ENCODE measurements at places on chromosomes 13 and 19.

- no peak for DNase-seq
Measured at GRCh38 chr13:112846411-112847115, 122.5 kb upstream of the MCF2L start.

GRCh38 chr13:39349391-39349960 is 253.5 kb downstream of the LHFPL6 start:
- no peak for DNase-seq

GRCh38 chr13:47241446-47241845 is 344.6 kb upstream of the HTR2A start:
- DNase-seq = no peak

DNA sequence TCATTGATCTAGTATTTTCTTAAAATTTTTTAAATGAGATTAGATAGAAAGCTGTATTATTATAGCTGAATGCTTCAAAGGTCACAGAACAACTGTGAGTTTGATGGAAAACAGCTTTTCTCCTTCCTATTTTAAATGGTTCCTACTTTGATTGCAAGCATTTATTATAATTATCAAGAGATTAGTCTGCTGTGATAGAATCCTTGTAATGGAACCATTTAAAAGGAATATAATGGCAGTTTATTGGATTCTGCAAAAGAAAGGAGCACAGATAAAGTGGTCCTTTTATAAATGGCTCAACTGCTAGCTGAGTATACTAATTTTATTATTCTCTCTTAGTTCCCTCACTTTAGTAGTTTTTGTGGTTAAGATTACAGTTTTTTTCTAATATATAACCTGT is 87.0 kb downstream of the MAB21L1 start:
- DNase-seq = no peak

- DNase-seq = no peak
Measured at GRCh38 chr19:42197375-42197817, 20.1 kb downstream of the DEDD2 start.

- DNase-seq = peak; percentile 11
Measured at GRCh38 chr13:74562381-74562780, 428.2 kb upstream of the KLF12 start.

- no peak for DNase-seq
Measured at GRCh38 chr19:29978080-29978479, 36.0 kb downstream of the URI1 start.

GRCh38 chr13:29999492-30000369 is 149.3 kb upstream of the UBL3 start:
- no peak for DNase-seq

- DNase-seq = peak; percentile 15
Measured at GRCh38 chr13:47521890-47522487, 479.1 kb downstream of the SUCLA2 start.

DNA sequence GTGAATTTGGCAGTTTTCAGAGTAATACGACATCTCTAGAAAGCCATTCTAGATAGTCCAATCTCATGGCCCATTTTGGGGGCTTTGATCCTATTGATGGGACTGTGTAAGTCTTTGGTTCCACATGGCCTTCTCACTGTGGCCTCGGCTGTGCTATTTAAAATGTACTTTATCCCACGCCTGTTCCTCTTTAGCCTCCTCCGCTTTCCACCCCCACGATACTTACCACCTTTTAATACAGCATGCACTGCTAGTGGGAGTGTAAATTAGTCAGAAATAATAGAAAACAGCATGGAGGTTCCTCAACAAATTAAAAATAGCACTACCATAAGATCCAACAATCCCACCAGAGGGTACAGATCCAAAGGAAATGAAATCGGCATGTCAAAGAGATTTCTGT is 28.3 kb upstream of the CEBPG start:
- no peak for DNase-seq

GRCh38 chr19:54548806-54549205 is 24.8 kb upstream of the LILRA2 start:
- no peak for DNase-seq

- no peak for DNase-seq
Measured at GRCh38 chr19:1554968-1555367, 13.2 kb downstream of the MEX3D start.

DNA sequence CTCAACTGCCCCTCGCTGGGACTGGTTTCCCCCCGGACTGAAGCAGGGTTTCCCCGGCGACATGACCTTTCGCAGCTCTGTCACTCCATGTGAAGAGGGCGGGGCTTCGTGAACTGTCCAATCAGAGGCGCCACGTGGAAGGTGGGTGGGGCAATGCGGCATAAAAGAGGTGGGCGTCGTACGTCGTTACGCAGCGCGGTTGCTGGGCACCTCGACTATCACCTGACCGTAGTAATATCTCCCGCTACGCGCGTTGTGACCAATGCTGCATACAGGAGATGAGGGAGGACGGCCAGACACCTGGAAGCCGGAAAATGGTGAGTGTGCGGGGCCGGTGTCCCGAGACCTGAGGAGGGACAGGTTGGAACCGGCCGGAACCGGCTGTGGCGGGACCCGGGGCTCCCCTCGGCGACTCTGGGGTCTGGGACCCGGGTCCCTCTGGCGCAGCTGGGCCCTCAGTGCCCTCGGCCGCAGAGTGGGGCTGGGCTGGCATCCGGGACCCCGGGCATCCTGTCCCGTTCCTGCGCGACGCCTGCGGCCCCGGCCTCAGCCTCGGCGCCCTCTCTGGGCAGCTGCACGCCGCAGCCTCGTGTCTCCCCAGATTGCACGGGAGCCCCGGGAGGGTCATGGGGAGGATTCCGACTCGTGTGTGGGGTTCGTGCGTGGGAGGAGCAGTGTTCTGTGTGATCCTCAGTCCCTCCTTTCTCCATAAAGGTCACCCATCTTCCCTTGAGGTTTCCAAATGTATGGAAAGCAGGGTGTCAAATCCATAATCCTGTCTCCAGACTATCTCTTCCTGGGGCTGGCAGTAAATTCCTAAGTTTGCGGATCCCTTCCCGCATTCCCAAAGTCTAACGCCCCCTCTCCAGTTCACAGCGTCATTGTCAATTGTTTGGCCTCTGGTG is 32.2 kb downstream of the ZNF136 start:
- no peak for DNase-seq

DNA sequence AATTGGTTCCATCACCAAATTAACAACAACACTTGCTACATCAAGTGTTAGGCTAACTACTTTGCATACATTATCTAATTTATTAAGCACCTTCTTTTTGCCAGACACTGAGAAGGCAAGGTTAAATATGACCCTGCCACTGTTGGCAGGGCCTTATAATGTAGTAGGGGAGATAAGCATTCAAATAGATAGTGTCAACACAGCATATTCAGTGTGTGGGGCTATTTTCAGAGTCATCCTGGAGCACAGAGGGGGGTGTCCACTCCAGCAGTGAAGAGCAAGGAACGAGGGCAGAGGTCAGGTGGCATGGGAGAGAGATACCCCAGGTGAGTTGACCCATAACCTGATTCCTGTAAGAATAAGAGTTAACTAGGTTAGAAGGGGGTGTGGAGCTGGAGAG is 121.6 kb downstream of the COG6 start:
- DNase-seq = no peak

DNA sequence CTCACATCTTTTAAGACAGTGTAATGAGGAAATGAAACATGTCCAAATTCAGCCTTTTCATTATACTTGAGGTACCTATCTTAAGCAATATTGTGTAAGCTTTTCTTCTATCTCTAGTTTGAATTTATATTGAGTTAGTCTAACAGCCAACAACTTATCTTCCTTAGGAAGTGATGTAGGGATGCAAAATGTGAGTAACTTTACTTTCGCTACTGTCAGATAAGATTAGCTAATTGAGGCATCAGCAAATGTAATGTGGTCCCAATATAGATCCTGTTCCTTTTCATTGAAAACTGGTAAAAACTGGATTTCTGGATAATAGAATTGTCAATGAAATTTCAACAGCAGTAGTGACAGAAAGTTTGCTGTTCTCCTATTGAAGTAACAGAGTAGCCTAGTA is 902.2 kb downstream of the GPC5 start:
- DNase-seq = no peak

GRCh38 chr13:112938680-112939079 is 30.3 kb upstream of the MCF2L start:
- no peak for DNase-seq

- DNase-seq = no peak
Measured at GRCh38 chr19:313988-314815, 23.0 kb upstream of the PLPP2 start.

DNA sequence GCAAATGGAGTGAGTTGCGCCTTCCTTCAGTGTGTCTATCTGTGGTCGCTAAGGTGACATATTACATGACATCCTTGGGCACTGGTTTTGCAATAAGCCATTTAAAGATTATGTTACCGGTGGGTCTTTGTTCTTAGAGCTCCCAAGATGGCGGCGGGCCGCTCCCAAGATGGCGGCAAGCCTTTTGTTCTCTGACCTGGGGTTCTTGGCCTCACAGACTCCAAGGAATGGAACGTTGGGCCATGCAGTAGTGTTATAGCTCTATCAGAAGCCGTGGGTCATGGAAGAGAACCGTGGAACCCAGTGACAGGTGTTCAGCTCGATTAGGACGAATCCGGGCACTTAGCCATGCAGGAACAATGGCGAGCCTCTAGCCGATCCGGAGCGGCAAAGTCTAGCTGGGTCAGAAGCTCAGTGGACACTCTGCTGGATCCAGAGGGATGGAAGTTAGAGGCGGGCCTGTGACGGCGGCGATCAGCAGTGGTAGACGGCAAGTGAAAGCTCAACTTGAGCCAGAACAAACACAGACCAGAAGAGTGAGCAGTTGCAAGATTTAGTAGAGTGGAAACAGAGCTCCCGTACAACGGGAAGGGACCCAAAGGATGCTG is 188.6 kb downstream of the TEX29 start:
- no peak for DNase-seq

DNA sequence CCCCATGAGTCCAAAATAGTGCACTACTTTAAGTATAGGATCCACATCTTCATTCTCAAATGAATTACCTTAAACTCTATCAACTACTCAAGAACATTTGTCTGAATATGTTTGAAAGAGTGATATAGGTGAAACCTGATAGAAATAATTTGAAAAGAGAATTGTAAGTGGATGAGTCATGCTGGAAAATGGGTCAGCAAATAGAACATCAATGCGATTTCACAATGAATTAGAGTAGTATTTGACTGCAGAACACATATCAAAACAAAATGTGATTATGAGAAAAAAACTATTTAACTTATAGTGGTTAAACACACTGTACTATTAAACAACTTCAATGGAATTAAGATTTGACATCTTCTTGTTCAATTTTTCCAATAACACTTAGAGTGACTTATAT is 300.6 kb upstream of the KLHL1 start:
- DNase-seq = no peak

DNA sequence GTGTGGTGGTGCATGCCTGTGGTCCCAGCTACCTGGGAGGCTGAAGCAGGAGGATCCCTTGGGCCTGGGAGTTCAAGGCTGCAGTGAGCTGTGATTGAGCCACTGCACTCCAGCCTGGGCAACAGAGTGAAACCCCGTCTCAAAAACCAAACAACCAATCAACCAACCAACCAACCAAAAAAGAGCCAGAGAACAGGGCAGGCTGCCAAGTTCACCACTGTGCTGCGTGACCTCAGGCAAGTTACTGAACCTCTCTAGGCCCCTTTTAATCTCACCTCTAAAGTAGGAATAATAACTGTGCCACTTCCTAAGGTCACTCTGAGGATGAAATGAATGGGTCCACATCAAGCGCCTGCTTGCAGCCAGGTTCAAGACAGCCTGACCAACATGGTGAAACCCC is 16.9 kb downstream of the TJP3 start:
- no peak for DNase-seq

GRCh38 chr19:58352760-58353671 is at the start of gene A1BG:
Gene A1BG, minus strand, starts transcription at chr19:58353492. Its CDS starts 55 bp downstream, at chr19:58353437.
- DNase-seq = no peak

DNA sequence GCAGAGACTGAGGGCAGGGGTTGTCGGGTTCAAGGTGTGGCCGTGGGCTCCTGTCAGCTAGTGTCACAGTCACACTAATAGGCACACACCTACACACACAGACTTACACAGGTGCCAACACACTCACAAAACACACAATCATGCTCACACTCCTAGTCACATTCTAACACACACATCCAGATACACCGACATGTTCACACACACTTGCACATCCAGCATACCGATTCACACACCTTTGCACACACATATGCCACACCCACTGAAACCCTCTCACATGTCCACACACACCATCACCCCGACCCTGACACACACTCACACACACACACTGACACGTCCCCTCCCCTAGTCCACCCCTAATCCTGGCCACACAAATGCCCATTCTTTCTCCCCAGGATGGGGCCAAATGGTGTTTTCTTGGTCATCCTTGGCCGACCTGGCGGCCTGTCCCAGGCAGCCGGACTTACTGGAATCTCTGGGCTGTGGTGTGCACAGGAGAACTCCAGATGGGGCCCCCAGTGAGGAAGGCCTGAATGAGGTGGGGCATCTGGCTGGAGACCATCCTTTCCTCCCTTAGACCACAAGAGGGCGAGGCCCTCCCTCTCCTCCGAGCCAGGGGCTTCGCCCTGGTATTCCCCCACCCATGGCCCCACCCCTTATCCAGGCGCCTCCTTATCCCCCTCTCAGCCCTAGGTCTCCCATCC is 19.1 kb upstream of the PNMA8B start:
- no peak for DNase-seq

DNA sequence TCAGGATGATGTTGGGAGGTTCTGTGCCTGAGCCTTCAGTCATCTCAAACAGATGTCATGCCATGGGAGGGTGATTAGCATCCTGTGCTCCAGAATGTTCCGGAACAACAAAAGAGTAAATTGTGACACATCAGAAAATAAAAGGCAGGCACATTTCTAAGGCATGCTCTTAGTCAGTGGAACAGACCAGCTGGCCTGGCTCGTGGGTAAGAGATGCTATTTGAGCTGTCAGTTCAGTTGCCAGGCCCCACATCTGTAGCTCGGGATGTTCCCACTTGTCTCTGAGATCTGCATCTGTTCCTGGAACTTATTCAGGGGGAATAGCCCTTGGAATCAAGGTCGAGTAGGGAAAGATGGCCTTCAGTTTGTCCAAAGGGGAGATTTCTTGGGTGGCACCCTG is 26.0 kb downstream of the OLFM4 start:
- no peak for DNase-seq
